ENCODE measurements at places on chromosomes 16 and 17. TPM values are rescaled to one million over a fixed set of nuclear protein-coding genes. Genes with fewer than 3 reads are reported as not detected.
A peak's percentile ranks its signal among the peaks of the same experiment; 100 is the strongest.

GRCh38 chr16:21302454-21302853 is 24.4 kb upstream of the CRYM start:
- no peak for DNase-seq

GRCh38 chr16:49112754-49113153 is 168.9 kb downstream of the CBLN1 start:
- no peak for DNase-seq

- no peak for DNase-seq
These were observed 8.7 kb downstream of the GRN start for GRCh38 chr17:44353672-44354331.

- no peak for DNase-seq
These were observed 4.1 kb downstream of the FXR2 start for GRCh38 chr17:7610641-7611040.

DNA sequence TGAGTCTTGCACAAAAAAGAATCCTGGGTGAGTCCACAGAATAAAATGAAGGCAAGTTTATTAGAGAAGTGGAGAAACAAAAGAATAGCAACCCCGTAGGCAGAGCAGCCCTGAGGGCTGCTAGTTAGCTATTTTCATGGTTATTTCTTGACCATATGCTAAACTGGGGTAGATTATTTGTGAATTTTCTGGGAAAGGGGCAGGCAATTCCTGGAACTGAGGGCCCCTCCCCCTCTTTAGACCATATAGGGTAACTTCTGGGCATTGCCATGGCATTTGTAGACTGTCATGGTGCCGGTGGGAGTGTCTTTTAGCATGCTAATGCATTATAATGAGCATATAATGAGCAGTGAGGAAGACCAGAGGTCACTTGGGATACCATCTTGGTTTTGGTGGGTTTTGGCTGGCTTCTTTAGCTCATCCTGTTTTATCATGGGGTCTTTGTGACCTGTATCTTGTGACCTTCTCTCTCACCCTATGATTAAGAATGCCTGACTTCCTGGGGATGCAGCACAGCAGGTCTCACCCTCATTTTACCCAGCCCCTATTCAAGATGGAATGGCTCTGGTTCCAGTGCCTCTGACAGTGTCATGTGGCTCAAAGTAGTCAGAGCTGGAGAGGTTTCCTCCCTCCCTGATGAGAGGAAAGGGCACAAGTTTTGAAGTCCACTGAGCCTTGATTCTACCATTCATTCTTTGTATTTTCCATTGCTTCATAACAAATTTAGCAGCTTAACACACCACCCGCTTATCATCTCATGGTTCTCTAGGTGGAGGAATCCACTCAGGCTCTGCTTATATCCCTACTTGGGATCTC is 55.7 kb upstream of the LGALS9 start:
- DNase-seq: no peak

- DNase-seq: no peak
These were observed 65.0 kb downstream of the SMG6 start for GRCh38 chr17:2238432-2239169.

GRCh38 chr17:9843152-9844010 is 17.7 kb downstream of the GLP2R start:
- no peak for DNase-seq

- DNase-seq: peak; percentile 40
These were observed 72.6 kb downstream of the MGAT5B start for GRCh38 chr17:76940738-76941350.

DNA sequence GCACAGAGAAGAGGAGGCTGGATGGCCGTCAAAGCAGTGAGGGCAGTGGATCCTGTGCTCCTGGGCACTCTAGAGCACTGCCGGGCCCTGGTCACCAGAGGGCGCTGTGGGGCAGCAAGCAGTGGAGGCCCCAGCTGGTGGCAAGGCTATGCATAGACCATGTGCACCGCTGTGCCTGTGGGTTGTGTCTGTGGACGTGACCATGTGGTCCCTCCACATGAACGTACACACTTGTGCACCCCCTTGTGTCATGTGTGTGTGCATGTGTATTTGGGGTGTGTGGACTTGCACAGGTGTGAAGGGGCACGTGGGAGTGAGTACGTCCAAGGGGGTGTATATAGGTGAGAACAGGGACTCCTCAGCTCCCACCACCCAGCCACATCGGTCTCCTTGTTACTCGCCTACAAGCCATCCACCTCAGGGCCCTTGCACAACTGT is 4.4 kb upstream of the MAP2K3 start:
- DNase-seq: peak; percentile 87

DNA sequence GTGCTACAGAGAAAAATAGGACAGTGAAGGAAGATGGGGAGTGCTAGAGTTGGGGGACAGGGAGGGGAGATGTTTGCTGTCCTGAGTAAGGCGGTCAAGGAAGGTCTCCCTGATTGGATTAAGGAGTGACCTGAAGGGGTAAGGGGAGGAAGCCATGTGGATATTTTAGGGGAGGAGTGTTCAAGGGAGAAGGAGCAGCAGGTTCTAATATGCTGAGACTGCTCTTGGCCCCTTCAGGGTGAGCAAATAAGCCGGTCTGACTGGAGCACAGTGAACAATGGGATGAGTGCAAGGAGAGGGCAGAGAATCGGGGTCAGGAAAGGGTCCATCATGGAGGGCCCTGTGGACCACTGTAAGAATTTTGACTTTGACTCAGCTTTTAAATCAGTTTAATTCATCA is 188.8 kb downstream of the IRX3 start:
- no peak for DNase-seq

DNA sequence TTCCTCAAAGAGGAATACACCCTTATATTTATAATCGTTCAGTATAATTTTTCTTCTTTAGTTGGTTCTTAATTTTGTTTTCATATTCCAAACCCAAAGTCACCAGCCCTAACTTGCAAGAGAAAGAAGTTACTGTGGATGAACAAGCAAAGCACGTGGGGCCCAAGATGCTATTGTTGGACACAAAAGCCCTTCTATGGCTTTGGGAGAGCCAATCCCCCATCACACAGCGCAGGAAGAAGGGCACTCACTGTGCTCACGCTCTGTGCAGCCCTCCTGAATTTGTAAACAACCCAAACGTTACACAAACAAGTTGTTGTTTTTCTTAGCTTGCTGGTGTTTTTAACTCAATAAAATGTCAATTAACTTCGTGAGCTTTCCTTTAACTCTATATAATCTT is 22.5 kb downstream of the SPPL2C start:
- no peak for DNase-seq

FBXL19 gene
- 24.4 TPM for total RNA-seq

NGFR gene
- total RNA-seq: not detected

PRSS8 gene
- not detected for total RNA-seq

CCDC92B gene
- not detected for total RNA-seq

GAS7 gene
- 2.9 TPM for total RNA-seq

KRT15 gene
- not detected for total RNA-seq

FOXF1 gene
- not detected for total RNA-seq

WSCD1 gene
- total RNA-seq: 0.37 TPM

ZNF747 gene
- total RNA-seq: 4.5 TPM
